Fibroblast of upper back skin (primary cell): ENCODE measurements at places on chromosomes 7 and 10.

DNA sequence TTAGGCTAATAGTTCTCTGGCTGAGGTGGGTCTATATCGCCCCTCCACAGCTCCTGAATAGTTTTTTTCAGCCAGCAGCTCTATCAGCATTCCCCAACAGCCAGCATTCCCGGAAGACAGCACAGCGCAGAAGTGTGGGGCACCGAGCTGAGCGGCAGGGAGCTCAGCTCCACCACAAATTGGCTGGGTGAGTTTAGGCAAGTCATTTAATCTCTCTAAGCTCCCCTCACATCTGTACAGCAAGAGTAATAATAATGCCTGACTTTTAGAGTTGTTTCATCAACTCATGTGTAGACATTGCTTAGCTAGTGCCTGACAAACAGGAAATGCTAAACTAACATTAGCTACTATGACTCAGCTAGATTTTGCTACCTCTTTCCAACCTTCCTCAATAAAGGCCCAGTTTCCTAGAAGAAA, 247.9 kb upstream of the PTN start:
- peak; percentile 62 for DNase-seq

DNA sequence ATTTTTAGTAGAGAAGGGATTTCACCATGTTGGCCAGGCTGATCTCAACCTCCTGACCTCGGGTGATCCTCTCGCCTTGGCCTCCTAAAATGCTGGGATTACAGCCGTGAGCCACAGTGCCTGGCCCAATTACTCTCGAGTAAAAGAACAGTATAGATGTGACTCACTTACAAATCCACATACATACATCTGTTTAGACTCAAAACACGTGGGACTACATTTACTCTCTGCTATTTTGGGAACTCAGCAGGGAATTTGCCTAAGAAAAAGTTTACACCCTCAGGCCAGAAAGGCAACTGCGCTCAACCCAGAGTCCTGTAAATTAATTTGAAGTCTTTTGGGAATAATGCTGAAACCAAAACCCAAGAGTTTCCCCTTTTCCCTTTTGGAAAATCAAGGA, 289.7 kb downstream of the KLF6 start:
- DNase-seq: peak; percentile 56

GRCh38 chr10:30017556-30017955, 41.8 kb downstream of the JCAD start:
- DNase-seq: peak; percentile 36

DNA sequence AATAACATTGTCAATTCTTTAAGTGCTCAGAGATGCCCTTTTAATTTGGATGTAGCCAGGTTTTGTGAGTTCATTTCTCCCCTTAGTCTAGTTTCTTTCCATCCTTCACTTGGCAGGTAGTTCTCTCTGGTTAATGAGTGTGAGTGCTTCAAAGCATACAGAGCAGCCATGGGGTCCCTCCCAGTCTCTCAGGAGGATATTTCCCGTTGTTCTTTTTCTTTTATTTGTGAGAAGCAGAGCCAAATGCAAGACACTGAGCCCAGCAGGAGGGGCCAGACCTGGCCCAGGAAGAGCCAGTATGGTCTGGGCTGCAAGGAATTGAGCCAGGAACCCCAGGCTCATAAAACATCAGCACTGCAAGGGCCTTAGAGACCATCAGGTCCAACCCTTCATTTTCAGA, 52.4 kb downstream of the PLCE1 start:
- DNase-seq: no peak

DNA sequence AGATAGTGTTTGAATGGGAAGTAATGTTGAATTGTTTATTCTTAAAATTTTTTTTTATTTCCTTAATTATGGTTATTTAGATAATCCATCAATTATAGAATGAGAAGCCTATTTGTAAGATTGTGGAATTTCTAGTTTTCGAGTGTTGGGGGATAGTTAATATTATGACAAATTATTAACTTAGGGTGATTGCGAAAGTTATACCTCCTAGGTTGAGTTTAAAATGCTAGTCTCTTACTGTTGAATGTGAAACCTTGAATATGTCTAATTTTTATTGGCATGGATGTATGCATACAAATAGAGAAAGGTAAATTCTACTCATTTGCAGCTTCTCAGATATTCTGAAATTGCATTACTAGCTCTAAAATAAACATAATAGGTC, 43.2 kb downstream of the BICC1 start:
- no peak for DNase-seq

DNA sequence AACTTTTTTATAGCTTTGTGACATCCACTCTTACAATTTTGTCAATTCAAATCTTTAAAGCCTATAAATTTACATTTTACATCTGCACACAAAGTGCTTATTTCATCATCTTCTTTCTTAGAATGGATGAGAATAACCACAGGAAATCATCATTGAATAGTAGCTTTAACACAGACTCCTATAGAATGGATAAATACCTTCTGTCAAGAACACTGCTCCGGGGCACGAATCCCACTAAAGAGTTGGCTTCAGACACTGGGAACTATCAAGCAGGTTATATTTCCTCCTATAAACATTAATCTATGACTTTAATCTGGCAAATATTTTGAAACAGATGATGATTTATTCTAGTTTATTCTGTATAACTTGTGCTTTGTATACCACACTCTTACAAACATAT, 269.7 kb upstream of the TPK1 start:
- DNase-seq: no peak

GRCh38 chr7:30231271-30231670, 53.1 kb upstream of the ZNRF2 start:
- no peak for DNase-seq

DNA sequence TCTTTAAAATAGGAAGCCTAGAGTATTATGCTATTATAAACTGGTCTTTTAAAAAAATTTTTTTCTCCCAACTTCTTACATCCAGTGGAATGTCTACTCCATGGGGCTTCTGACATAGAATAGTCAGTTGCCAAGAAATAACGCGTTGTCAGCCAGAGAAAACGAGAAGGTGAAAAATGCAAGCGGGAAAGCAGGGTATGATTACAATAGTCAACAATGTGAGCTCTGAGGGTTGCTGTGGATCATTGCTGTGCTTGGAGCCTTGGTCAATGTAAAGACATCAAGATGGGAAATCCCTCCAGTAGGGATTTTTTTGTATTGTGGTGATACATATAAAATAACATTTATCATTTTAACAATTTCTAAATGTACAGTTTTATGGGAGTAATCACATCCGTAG, 27.6 kb upstream of the PLPP4 start:
- DNase-seq: peak; percentile 90

DNA sequence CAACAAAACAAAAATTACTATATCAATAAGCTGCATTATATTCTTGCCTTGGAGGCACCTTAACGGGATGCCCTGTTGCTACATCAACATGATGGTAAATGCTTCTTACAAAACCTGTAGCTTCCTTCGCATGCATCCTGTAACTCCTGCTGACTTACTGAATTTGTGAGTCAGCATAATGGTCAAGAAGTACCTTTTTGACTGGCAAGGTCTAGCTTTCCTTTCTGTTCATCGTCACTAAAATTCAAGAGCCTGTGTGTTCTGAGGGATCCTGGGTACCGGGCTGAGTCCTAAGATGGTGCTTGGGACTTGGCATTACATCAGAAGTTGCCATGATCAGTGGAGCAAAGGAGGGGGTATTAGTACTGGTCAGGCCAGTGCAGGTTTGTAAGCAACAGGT, 4.9 kb downstream of the PFKFB3 start:
- DNase-seq: no peak

GRCh38 chr7:91372323-91372722, 108.1 kb downstream of the FZD1 start:
- no peak for DNase-seq

- no peak for DNase-seq
Observed at GRCh38 chr7:959271-959670, 4.8 kb upstream of the ADAP1 start.

DNA sequence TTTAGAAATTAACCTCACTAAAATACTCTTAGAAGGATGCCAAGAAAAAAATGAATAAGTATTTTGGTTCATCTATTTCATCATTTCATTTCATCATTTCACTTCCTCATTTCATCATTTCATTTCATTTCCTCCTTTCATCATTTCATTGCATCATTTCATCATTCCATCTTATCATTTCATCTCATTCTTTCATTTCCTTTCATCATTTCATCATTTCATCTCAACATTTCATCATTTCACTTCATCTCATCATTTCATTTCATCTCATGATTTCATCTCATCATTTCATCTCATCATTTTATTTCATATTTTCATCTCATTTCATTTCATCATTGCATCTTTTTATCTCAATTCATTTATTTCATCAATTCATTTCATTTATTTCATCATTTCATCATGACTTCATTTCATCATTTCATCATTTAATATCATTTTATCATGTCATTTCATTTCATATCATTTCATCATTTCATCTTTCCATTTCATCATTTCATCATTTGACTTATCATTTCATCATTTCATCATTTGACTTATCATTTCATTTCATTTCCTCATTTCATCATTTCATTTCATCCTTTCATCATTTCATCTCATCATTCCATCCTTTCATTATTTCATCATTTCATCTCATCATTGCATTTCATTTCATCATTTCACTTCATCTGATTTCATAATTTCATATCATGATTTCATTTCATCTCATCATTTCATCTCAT, 129.9 kb downstream of the ZNF92 start:
- DNase-seq: no peak

DNA sequence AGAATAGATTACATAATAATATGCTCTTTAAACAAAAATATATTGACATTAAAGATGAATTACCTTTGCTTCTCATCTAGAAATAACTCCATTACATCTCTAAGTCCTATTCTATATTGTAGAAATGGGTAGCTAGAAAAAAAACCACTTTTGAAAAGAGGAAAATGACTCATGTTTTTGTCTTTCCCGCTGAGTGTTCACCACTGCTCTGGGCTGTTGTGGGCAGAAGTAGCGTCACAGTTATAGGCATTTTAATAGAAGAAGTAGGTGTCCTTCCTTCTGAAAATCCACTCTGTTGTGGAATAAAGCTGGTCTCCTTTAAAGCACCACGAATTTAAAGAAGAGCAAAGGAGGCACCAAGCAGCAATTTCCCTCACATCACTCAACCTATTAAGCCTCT, 117.6 kb upstream of the NFE2L3 start:
- no peak for DNase-seq

GRCh38 chr7:130444234-130444633, 3.4 kb upstream of the CEP41 start:
- peak; percentile 67 for DNase-seq

GRCh38 chr10:85641479-85642009, 725.1 kb downstream of the GRID1 start:
- DNase-seq: peak; percentile 60

DNA sequence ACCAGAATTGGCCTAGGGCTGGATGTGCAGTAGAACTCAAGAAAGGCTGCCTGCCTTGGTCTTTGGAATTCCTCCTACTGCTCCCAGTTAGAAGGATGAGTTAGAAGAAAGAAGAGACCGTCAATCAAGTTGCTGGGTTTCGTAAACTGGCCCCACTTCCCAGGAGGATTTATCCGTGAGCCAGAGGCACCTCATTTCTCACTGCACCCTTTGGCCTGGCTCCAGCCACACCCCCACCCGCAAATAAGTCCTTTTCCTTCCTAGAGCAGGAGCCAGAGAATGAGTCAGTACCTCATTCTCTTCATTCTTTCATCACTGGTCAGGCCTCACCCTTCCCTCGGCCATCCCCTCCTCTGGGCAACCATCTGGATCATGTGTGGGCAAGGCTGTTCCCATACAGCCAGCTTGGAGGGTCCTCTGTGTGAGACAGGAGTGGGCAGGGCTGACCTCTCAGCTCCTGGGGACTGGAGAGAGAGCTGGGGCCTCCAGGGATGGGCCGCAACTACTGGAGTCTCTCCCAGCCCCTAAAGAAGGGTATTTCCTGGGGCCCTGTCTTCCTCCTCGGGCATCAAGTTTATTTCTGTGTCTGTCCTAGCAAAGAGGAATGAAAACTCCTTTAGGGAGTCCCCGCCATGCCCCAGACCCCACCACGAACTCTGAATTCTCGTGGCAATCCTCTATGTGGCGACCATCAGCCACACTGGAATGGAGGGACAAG, 87.2 kb upstream of the DUSP5 start:
- DNase-seq: peak; percentile 97

- DNase-seq: no peak
Observed at GRCh38 chr10:3877211-3878000, 92.4 kb upstream of the KLF6 start.

- no peak for DNase-seq
Observed at GRCh38 chr10:55747244-55747643, 613.8 kb downstream of the ZWINT start.

GRCh38 chr7:116087984-116088383, 57.4 kb upstream of the TFEC start:
- no peak for DNase-seq

- DNase-seq: no peak
Observed at GRCh38 chr7:55207436-55208125, 157.6 kb upstream of the LANCL2 start.

DNA sequence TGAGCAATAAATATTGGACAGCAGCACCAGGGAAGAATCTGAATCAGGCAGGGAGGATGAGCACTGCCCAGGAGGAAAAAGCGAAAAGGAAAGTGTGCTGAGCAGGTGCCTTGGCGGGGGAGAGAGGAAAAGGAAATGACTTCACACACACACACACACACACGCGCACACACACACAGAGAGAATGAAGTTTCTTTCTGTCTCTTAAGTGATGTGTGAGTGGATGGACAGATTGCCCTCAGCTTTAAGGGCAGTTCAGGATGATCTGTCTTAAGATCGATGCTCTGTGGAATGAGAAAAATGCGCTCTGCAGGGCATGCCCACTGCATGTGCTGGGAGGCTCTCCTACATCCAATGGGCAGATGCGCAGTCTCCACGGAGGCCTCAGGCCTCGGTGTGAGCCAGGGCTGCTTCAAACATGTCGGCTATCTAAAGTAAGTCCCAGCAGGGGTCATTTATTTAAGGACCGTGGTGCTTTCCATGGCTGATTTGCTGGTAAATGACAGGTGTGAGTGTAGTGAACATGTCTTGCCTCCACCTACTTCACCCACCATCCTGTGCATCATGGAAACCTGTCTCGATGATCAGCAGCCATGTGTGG, 2.5 kb upstream of the ACBD5 start:
- peak; percentile 59 for DNase-seq

DNA sequence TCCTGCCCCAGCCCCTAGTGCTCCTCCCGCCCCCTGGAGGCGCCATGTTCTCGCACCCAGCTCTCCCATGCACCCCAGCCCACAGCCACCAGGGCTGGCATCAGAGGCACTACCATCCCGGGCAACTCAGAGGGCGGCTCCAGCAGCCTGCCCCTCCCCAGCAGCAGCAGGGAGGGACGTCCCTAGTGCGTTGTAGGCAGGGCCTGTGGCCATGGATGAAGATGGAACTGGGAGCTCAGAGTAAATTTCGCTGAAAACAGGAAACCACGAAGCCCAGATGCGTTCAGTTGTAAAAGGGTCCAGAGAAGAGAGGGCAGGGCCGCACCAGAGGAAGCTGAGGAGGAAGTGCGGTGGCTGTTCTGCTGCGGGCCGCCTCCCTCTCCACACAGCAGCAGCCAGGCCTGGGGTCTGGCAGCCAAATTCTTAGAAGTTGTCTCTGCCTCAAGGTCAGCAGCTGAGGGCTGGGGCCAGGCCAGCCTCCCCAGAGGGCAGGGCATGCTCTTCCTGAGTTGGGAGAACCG, 24.6 kb downstream of the VSIR start:
- DNase-seq: no peak

GRCh38 chr7:142431491-142431890, 173.6 kb upstream of the PRSS58 start:
- DNase-seq: peak; percentile 25
